Urinary bladder (tissue), 4 donors: ENCODE measurements at places on chromosomes 2 and 18.

- no peak for DNase-seq
These were observed 28.1 kb downstream of the PIK3C3 start for GRCh38 chr18:41982942-41983660.

- no peak for DNase-seq
These were observed 46.9 kb downstream of the CABYR start for GRCh38 chr18:24185805-24186204.

GRCh38 chr18:41643427-41643826, 311.6 kb upstream of the PIK3C3 start:
- no peak for DNase-seq

GRCh38 chr2:656676-657075, 20.5 kb downstream of the TMEM18 start:
- DNase-seq, result no peak

DNA sequence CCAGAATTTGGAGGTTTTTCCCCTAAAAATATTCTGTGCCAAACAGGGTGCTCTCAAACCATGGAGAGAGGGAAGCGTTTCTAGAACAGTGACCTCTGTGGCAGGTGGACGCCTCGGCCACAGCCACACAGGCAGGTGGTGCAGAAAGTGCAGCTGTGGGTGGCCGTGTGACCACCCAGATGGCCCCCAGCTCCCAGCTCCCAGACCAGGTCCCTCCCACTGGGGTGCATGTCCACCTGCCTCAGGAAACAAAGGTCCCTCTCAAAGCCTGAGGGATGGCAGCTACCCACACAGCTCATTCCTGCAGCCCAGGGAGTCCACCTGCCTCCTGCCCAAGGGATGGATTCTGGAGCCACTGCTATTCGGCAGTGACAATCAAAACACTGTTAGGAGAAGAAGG, 74.5 kb upstream of the PXDN start:
- no peak for DNase-seq

- DNase-seq, result no peak
These were observed 23.2 kb upstream of the PLA2R1 start for GRCh38 chr2:160085662-160086061.
